Vagina (tissue), 2 donors: ENCODE measurements at places on chromosomes 6 and 20. TPM values are rescaled to one million over a fixed set of nuclear protein-coding genes. Genes with fewer than 3 reads are reported as not detected.
A peak's percentile ranks its signal among the peaks of the same experiment; 100 is the strongest.

The IDH3B gene
- total RNA-seq = 71.0 TPM

DNA sequence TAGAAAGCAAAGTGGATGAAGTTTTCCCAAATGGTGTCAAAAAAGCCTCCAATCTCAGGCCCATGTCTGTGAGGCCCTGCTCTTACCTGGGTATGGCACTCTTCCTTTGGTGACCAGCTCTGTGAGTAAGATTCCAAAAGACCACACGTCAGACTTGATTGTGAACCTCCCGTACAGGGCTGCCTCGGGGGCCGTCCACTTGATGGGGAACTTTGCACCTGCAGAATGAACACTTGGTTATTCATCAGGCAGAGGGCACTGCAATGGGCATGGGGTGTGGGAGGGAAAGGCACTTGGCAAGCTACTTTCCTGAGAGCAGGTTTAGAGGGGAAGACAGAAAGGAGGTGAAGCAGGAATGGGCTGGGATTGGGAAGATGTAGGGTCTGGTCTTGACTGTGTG lies 68.7 kb upstream of the TRAF3IP2 start:
- H3K4me1 ChIP-seq = no peaks in the 10 kb centered on the region
- H3K27me3 ChIP-seq = no peaks in the 10 kb centered on the region
- H3K27ac ChIP-seq = no peak overlapping the region
- DNase-seq = peak; percentile 85
- no peak overlapping the region for H3K4me3 ChIP-seq
- peaks cover 15% of the 10 kb centered on the region for H3K36me3 ChIP-seq

The SCUBE3 gene
- 0.49 TPM for total RNA-seq

- H3K27me3 ChIP-seq = no peaks in the 10 kb centered on the region
- H3K4me3 ChIP-seq = no peak overlapping the region
- DNase-seq = no peak
- H3K4me1 ChIP-seq = peaks cover 14% of the 10 kb centered on the region
- no peaks in the 10 kb centered on the region for H3K36me3 ChIP-seq
- H3K27ac ChIP-seq = no peak overlapping the region
These were observed 247.9 kb downstream of the ANKRD60 start for GRCh38 chr20:57980506-57980905.

DNA sequence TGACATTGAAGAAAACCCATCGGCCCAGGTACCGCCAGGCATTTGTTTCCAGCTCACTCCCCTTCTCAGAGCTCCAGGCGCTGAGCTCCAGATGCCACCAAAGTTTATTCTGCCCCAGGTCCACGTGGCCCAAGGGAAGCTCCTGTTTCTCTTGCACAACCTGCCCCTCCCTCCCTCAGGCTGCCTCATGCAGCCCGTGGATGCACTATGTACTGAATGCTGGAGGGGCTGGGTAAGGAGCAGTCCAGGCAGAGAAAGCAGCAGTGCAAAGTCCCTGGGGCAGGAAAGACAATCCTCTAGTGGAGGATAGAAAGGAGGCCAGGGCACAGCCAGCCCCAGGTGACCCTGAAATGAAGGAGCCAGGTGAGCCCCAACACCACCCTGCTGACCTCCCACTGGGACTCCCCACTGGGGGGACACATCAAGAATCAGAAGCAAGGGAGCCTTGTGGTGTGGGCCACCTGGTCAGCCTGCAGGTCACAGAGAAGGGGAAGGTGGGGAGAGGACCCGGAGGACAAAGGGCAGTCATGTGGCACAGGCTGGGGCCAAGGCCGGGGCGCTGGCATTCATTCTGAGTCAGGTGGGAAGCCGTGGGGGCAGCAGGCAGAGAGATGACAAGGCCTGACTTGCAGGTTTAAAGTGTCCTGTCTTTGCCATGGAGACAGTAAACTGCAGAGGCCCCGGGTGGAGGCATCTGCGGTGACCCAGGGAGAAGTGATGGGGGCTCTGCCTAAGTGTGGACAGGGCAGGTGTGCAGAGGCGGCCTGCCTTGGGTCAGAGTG lies 230.1 kb downstream of the PREX1 start:
- no peaks in the 10 kb centered on the region for H3K27me3 ChIP-seq
- H3K27ac ChIP-seq = no peak overlapping the region
- H3K36me3 ChIP-seq = no peaks in the 10 kb centered on the region
- no peak overlapping the region for H3K4me3 ChIP-seq
- no peaks in the 10 kb centered on the region for H3K4me1 ChIP-seq

DNA sequence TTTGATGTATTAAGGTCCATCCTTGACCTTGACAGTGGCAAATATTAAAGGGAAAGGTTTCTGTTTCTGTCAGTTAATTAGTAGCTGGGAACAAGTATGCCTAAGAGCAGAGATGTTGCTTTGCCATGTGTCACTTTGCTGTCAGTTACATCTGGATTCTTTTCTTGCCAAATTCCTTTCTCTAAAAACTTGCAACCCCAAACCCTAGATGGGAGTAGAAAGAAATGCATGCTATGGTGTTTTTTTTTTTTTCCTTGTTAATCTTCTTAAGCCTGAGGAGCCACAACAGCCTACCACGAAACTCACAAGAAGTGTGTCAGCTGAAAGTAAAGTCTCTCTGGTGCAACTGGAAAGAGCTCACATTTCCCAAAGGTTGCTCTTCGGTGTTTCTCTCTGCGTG lies 18.0 kb upstream of the CLDN20 start:
- H3K36me3 ChIP-seq = no peaks in the 10 kb centered on the region
- H3K4me3 ChIP-seq = no peak overlapping the region
- peaks cover 8% of the 10 kb centered on the region for H3K4me1 ChIP-seq
- H3K27me3 ChIP-seq = no peaks in the 10 kb centered on the region
- no peak for DNase-seq

DNA sequence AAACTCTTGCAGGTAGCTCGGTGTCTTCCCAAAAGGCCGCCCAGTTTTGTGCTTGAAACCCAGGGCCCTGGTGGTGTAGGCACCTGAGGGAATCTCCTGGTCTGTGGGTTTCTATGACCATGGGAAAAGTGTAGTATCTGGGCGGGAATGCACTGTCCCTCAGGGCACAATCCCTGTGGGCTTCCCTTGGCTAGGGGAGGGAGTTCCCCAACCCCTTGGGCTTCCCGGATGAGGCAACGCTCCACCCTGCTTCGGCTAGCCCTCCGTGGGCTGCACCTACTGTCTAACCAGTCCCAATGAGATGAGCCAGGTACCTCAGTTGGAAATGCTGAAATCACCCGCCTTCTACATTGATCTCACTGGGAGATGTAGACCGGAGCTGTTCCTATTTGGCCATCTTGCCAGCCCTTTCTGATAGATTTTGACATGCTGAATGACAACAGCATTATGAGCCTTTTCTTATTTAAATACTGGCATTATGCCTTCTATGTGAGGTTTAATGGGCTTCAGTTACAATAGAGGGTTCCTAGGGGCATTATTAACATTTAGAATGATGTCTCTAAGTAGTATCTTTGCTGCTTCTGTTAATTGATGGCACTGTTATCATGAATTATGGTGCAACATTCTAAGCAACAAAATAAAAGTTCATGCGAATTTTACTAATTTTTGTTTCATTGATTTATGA lies 133.7 kb upstream of the FLRT3 start:
- no peaks in the 10 kb centered on the region for H3K27me3 ChIP-seq
- H3K27ac ChIP-seq = no peak overlapping the region
- no peak for DNase-seq
- no peaks in the 10 kb centered on the region for H3K4me1 ChIP-seq
- H3K36me3 ChIP-seq = no peaks in the 10 kb centered on the region

GRCh38 chr6:135675862-135676261 lies 175.6 kb upstream of the PDE7B start:
- no peak overlapping the region for H3K27ac ChIP-seq
- no peaks in the 10 kb centered on the region for H3K4me1 ChIP-seq
- no peak overlapping the region for H3K4me3 ChIP-seq
- no peaks in the 10 kb centered on the region for H3K27me3 ChIP-seq
- H3K36me3 ChIP-seq = no peaks in the 10 kb centered on the region

- H3K27me3 ChIP-seq = no peaks in the 10 kb centered on the region
- DNase-seq = no peak
- H3K4me1 ChIP-seq = peaks cover 22% of the 10 kb centered on the region
- H3K4me3 ChIP-seq = no peak overlapping the region
- H3K36me3 ChIP-seq = no peaks in the 10 kb centered on the region
- no peak overlapping the region for H3K27ac ChIP-seq
These were observed 55.4 kb downstream of the CRYBG1 start for GRCh38 chr6:106415921-106416320.

DNA sequence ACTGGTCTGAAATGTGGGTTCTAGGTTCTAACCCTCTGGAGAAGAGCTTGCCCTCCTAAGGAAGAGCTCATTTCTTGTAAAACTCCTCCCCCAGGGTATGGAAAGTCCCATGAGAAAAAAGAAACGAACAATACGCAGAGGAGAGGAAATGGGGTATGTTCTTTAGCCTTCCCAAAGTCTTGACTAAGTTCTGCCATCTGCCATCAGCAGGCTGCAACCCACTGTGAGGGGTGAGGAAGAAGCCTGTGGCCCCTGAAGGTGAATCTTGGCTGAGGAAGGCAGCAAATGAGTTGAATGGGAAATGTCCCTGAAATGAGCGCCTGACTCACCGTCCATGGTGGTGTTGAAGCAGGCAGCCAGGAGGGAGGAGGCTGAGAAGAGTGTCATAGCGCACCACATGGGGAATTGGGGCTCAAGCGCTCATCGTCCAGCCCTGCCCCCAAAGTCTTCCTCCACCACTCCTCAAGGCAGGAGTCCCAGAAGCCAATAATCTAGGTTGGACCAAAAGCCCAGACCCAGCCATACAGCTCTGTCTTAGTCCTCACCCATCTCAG lies 10.4 kb upstream of the MATN4 start:
- H3K4me1 ChIP-seq = peaks cover 8% of the 10 kb centered on the region
- DNase-seq = no peak
- H3K36me3 ChIP-seq = no peaks in the 10 kb centered on the region
- no peaks in the 10 kb centered on the region for H3K27me3 ChIP-seq
- no peak overlapping the region for H3K27ac ChIP-seq

GRCh38 chr20:1872459-1873097 lies 22.6 kb upstream of the SIRPA start:
- no peak overlapping the region for H3K4me3 ChIP-seq
- no peak for DNase-seq
- H3K27me3 ChIP-seq = no peaks in the 10 kb centered on the region
- no peaks in the 10 kb centered on the region for H3K36me3 ChIP-seq
- H3K27ac ChIP-seq = no peak overlapping the region

- no peak for DNase-seq
- no peaks in the 10 kb centered on the region for H3K27me3 ChIP-seq
- H3K36me3 ChIP-seq = no peaks in the 10 kb centered on the region
- H3K4me1 ChIP-seq = peaks cover 7% of the 10 kb centered on the region
These were observed 587.8 kb upstream of the JAG1 start for GRCh38 chr20:11261533-11262000.

DNA sequence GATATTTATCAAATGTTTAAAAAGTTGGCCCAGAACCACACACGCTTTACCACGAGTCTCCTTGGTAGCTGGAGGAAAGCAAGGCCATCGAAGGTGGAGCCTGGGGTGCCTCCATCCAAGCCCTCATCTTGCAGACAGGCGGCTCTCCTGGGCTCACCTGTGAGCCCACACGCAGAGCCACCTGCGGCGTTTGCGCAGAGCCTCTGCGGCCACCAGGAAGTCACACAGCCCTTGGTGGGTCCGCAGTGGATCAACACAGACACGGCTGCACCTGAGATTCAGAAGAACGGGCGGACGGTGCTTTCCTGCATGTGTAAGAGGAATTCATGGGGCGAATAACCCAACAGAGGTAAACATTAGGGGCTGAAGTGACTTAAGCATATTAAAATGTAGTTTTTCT lies 24.5 kb upstream of the SMOC2 start:
- no peaks in the 10 kb centered on the region for H3K27me3 ChIP-seq
- H3K4me1 ChIP-seq = peaks cover 11% of the 10 kb centered on the region
- DNase-seq = no peak
- H3K36me3 ChIP-seq = no peaks in the 10 kb centered on the region

GRCh38 chr6:77482981-77483380 lies 19.7 kb upstream of the HTR1B start:
- H3K36me3 ChIP-seq = no peaks in the 10 kb centered on the region
- no peak overlapping the region for H3K4me3 ChIP-seq
- no peaks in the 10 kb centered on the region for H3K27me3 ChIP-seq
- no peak overlapping the region for H3K27ac ChIP-seq
- DNase-seq = no peak

The ZSWIM1 gene
- total RNA-seq = 4.2 TPM

DNA sequence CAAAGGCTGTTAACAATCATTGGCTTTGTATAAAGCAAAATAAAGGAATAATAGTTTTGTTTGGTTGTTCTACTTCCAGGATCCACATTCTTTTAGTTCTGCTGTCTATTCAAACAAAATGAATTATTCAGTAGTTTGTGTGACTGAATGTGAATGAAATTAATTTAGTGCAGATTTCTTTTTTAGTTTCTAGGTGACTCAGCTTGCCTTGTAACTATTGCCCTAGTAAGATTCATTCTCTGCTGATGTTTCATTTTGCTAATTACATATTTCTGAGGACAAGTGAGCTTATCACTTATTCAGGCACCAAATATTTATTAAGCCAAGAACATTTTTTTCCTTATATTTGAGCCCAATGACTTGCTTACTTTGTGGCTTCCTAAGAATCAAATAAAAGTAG lies 46.5 kb upstream of the RIPOR2 start:
- H3K27me3 ChIP-seq = no peaks in the 10 kb centered on the region
- no peak overlapping the region for H3K4me3 ChIP-seq
- no peak overlapping the region for H3K27ac ChIP-seq

GRCh38 chr6:27517928-27518787 lies 45.3 kb upstream of the ZNF184 start:
- no peaks in the 10 kb centered on the region for H3K36me3 ChIP-seq
- peak overlapping the region; percentile 95 for H3K27ac ChIP-seq
- no peaks in the 10 kb centered on the region for H3K27me3 ChIP-seq
- no peak for DNase-seq
- H3K4me1 ChIP-seq = peaks cover 9% of the 10 kb centered on the region
